ENCODE measurements at places on chromosomes 4 and X. TPM values are rescaled to one million over a fixed set of nuclear protein-coding genes. Genes with fewer than 3 reads are reported as not detected.

PF4V1 gene
- not detected for total RNA-seq

JCHAIN gene
- not detected for total RNA-seq

LEF1 gene
- 35.0 TPM for total RNA-seq

GPR143 gene
- total RNA-seq = 1.7 TPM

DNA sequence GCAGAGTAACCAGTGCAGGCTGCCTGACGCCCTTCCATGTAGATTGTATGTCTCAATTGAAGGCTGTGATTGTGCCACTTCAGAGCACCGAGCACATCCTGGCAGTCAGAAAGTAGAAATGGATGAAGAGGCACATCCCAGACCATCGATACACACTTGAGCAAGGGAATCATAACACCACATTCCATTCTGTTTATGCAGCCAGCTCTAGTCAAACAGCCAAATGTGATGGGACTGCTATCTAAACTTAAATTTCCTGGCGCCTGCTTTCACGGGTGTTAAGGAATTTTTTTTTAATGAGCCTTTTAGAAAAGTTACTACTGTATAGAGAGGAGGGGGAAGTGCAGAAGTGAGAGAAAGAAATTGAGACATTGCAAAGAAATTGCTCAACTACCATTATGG, 84.4 kb downstream of the PPARGC1A start:
- H3K4me3 ChIP-seq = no peak overlapping the region
- H3K36me3 ChIP-seq = no peaks in the 10 kb centered on the region
- no peak for DNase-seq
- no peaks in the 10 kb centered on the region for H3K27me3 ChIP-seq
- H3K27ac ChIP-seq = no peak overlapping the region

GRCh38 chr4:10582059-10582686, 102.4 kb downstream of the CLNK start:
- peaks cover 3% of the 10 kb centered on the region for H3K4me1 ChIP-seq
- no peaks in the 10 kb centered on the region for H3K27me3 ChIP-seq
- H3K27ac ChIP-seq = no peak overlapping the region
- no peaks in the 10 kb centered on the region for H3K36me3 ChIP-seq
- no peak overlapping the region for H3K4me3 ChIP-seq
- DNase-seq = peak; percentile 77

- no peaks in the 10 kb centered on the region for H3K4me1 ChIP-seq
- DNase-seq = no peak
- no peak overlapping the region for H3K4me3 ChIP-seq
- no peaks in the 10 kb centered on the region for H3K36me3 ChIP-seq
- H3K27ac ChIP-seq = no peak overlapping the region
Measured at GRCh38 chr4:1266881-1267763, 18.2 kb upstream of the CTBP1 start.

DNA sequence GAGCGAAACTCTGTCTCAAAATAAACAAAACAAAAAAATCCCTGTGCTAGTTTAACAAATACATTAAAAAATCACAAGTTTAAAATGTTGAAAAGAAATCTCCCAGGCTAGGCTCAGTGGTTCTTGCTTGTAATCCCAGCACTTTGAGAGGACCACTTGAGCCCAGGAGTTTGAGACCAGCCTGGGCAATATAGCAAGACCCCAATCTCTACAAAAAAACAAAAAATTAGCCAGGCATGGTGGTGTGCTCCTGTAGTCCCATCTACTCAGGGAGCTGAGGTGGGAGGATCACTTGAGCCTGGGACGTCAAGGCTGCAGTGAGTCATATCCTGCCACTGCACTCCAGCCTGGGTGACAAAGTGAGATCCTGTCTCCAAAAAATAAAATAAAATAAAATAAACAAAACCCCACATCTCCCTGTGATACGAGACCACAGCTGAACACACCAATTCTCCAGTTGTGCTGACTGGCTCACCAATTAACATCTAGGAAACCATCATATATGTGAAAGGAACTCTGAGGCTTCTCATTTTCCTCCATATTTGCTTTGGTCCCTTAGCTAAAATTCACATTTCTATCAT, 7.3 kb downstream of the RPS4X start:
- H3K4me1 ChIP-seq = no peaks in the 10 kb centered on the region
- H3K36me3 ChIP-seq = no peaks in the 10 kb centered on the region
- DNase-seq = no peak
- H3K27ac ChIP-seq = no peak overlapping the region

DNA sequence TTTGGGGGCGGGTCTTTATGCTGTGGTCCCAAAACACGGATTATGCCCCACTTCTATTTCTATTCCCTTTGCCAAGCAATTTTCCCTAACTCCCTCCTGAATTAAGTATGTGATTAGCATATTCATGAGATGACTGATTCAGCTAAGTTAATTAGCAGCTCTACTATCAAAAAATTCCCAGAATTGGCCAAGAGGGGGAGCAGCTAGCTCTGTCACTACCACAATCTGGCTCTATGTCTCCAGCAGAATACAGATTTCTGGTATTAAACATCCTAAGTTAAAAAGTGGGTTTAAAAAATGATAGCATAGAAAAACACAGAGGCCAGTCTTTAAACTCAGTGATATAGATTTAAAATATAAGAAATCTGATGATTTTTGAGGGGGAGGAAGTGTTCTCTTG, 80.3 kb downstream of the GPC4 start:
- H3K36me3 ChIP-seq = no peaks in the 10 kb centered on the region
- H3K27ac ChIP-seq = no peak overlapping the region
- no peaks in the 10 kb centered on the region for H3K4me1 ChIP-seq
- H3K27me3 ChIP-seq = no peaks in the 10 kb centered on the region
- peak; percentile 26 for DNase-seq

DNA sequence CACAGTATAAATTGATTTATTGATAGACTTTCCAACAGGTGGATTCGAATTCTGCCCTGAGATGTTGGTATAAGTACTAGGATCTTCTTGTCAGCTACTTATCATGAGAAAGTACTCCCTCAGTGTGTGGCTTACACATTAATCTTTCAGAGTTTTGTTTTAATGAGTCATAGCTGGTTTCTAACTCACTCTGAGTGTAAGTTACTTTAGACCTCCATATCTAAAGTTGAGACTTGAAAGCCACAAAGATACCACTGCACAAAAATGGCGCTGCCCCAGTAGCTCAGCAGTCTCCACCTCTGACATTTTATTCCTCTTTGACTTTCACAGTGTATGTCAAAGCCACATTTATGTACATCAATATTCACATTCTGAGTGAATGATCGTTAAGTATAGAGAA, 318.5 kb downstream of the ARAP2 start:
- no peaks in the 10 kb centered on the region for H3K36me3 ChIP-seq
- no peak overlapping the region for H3K4me3 ChIP-seq
- no peaks in the 10 kb centered on the region for H3K4me1 ChIP-seq
- no peaks in the 10 kb centered on the region for H3K27me3 ChIP-seq

DNA sequence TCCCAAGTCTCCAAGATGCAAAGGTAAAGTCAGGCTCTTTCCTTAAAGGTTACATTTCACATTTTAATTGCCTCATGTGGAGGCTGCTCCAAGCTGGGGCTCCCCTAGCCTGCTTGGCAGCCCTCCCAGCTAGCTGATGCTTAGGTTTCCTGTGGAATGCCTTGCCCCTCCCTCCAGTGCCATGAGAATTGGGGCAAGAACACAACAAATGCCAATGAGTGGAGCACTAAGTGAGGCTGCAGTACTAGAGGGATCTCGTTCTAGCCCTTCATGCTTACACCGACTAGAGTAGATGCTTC, 597.7 kb downstream of the MID1IP1 start:
- H3K4me1 ChIP-seq = no peaks in the 10 kb centered on the region
- no peak overlapping the region for H3K4me3 ChIP-seq
- no peaks in the 10 kb centered on the region for H3K27me3 ChIP-seq
- DNase-seq = no peak
- H3K27ac ChIP-seq = no peak overlapping the region

DNA sequence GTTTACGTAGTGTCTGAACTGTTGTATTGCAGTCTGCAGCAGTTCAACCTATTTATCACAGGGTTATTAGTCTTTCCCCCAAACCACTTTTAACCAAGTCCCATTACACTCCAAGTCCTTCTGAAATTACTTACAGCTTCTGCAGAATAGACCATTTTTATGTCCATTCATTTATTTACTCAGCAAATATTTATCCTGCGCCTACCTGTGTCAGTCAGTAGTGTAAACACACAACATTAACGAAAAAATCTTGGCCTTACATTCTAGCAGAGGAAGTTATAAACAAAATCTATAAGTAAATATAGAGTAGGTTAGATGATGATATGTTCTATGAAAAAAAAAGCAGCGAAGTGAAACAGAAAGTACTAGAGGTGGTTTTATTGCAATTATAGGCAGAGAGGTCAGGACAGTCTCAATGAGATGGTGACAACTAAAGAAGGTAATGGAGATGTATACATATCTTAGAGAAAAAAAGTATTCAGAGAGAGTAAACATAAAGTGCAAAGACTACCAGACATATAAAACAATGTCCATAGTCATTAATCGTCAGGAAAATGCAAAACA, 534.7 kb downstream of the KCNIP4 start:
- DNase-seq = no peak
- no peak overlapping the region for H3K4me3 ChIP-seq
- no peaks in the 10 kb centered on the region for H3K36me3 ChIP-seq
- no peak overlapping the region for H3K27ac ChIP-seq

DNA sequence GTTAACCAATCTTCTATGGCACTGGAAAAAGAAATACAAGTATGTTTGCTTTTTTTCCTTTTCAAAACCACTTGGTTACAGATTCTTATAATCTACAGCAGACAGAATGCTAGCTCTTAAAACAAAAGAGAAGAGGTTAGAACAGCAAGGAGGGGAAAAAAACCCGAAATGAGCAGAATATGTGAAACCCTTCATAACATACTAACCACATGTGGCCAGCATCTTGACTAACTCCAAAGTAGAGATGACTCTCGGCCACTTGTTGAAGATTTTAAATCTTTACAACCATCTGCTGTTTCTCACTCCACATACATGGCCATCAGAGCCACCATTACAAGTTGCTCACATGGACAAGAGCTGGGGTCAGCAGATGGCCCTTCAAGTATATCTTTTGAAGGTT, 100.3 kb downstream of the PAPSS1 start:
- H3K27me3 ChIP-seq = no peaks in the 10 kb centered on the region
- H3K27ac ChIP-seq = no peak overlapping the region
- no peaks in the 10 kb centered on the region for H3K36me3 ChIP-seq
- no peaks in the 10 kb centered on the region for H3K4me1 ChIP-seq

DNA sequence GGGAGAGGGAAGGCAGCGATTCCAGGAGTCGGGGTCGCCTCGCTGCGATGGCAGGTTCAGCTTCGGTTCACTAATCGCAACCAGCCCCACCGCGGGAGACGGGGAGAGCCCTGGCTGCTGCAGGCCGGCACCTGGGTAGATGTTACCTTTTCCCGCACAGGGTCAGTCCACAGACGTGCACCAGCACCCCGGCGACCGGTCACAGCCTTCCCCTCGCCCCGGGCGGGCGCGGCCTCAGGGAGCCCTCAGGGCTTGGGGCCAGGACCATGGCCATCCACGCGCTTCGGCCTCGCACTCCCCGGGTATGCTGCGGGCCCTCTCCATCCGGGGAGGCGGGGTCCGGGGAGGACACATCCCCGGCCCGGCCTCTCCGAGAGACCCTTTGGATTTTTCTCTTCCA, 26.1 kb upstream of the EXOC1L start:
- no peaks in the 10 kb centered on the region for H3K27me3 ChIP-seq
- H3K36me3 ChIP-seq = no peaks in the 10 kb centered on the region

DNA sequence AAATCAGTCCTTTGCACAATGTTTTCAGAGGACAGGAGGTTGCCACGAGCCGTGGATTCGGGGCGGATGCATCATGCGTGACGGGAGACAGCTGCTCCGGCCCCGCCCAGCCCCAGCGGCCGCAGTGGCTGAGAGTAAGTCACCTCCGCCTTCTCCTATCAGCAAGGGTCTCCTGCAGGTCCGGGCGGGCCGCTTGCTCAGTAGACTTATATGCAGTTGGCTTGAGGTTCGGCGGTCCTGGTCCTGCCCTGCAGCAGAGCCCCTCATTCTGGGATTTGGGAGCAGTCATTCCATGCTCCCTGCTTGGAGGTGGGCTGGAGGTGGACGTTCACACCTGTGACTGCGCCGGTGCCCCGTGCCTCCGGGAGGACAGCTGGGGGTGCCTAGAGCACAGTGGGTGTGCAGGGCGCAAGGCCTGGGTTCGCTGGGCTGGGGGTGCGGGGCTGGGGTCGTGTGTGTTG, 86.3 kb upstream of the ADRA2C start:
- H3K36me3 ChIP-seq = no peaks in the 10 kb centered on the region
- no peaks in the 10 kb centered on the region for H3K27me3 ChIP-seq
- H3K27ac ChIP-seq = no peak overlapping the region
- no peak overlapping the region for H3K4me3 ChIP-seq
- no peaks in the 10 kb centered on the region for H3K4me1 ChIP-seq

Data from testis (tissue), 5 donors.